Stimulated activated CD4-positive, alpha-beta T cell treated with anti-CD3 and anti-CD28 coated beads, Interleukin-12 subunit alpha, Interleukin-12 subunit beta, amount 100 ng/mL, for 4 hours (primary cell): ENCODE measurements at places on chromosomes 12 and 14.

DNA sequence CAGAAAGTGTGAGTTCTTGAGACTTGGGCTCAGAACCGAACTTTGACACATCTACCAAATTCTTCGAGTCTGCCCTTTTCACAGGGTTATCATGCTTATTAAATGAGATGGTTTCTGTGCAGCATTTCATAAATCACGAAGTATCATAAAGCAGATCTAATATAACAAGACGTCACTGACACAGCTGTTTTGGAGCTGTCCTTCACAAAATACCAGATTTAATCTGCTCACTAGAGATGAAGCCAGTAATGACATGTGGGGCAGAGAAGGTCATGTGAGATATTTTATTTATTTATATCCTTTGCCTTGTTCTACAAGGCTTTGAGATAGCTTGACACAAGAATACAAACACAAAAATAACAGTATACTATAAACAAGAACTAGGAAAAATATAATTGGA, 127.0 kb downstream of the RPAP3 start:
- no peak for DNase-seq

- no peak for DNase-seq
Measured at GRCh38 chr14:61747342-61747741, 14.9 kb upstream of the SNAPC1 start.

DNA sequence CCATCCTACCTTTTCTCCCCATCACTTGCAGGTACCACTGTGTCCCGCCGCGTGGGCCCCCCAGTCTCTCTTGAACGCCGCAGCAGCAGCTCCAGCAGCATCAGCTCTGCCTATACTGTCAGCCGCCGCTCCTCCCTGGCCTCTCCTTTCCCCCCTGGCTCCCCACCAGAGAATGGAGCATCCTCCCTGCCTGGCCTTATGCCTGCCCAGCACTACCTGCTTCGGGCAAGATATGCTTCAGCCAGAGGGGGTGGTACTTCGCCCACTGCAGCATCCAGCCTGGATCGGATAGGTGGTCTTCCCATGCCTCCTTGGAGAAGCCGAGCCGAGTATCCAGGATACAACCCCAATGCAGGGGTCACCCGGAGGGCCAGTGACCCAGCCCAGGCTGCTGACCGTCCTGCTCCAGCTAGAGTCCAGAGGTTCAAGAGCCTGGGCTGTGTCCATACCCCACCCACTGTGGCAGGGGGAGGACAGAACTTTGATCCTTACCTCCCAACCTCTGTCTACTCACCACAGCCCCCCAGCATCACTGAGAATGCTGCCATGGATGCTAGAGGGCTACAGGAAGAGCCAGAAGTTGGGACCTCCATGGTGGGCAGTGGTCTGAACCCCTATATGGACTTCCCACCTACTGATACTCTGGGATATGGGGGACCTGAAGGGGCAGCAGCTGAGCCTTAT, 9.2 kb downstream of the ARHGAP9 start:
- DNase-seq, result no peak

- DNase-seq, result no peak
Measured at GRCh38 chr12:39451977-39452376, 9.1 kb upstream of the KIF21A start.

GRCh38 chr12:95443459-95443858, 30.5 kb upstream of the METAP2 start:
- DNase-seq, result no peak

DNA sequence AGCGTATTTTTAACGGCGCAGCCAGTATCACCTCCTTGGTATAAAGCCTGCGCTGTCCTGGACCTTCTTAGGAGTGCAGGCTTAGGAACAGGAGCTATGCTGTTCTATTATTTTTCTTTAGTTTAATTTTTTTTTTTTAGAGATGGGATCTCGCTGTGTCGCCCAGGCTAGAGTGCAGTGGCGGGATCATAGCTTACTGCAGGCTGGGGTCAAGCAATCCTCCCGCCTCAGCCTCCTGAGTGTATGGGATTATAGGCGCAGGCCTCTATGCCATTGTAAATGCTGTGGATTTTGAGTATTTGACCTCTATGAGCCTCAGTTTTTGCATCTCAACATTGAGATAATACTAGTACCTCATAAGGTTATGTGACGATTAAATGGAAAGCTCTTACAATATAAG, 4.1 kb downstream of the OR10AD1 start:
- no peak for DNase-seq

GRCh38 chr14:90730206-90730766, 85.9 kb downstream of the TTC7B start:
- no peak for DNase-seq

- no peak for DNase-seq
Measured at GRCh38 chr12:94033101-94033500, 115.3 kb upstream of the PLXNC1 start.

- no peak for DNase-seq
Measured at GRCh38 chr14:59398841-59399240, 66.3 kb downstream of the GPR135 start.

- no peak for DNase-seq
Measured at GRCh38 chr14:90424686-90425372, 28.0 kb downstream of the CALM1 start.

GRCh38 chr14:68122651-68123050, 303.1 kb downstream of the RAD51B start:
- DNase-seq, result no peak

- DNase-seq, result no peak
Measured at GRCh38 chr12:26278666-26279065, 83.3 kb downstream of the SSPN start.

DNA sequence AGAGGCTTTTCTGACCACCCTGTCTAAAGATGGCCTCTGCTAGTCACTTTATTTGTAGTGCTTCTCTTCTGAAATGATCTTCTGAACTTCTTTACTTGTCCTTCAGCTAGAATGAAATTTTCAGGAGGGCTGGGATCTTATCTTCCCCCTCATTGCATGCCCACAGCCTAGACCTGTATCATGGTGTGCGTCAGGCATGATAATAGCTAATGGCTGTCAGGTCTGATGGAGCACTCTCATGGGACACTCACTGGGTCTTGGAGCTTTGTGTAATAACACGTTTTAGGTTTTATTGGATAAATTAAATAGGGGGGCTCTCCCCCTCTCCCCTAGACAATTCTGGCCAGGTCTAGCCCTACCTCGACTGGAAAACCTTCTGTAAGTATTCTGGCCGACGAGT, 97.1 kb upstream of the NRXN3 start:
- no peak for DNase-seq

GRCh38 chr12:108253540-108253939, 85.6 kb downstream of the CMKLR1 start:
- no peak for DNase-seq

- DNase-seq, result no peak
Measured at GRCh38 chr12:7369274-7369729, 65.4 kb downstream of the ACSM4 start.

- no peak for DNase-seq
Measured at GRCh38 chr12:108282676-108283075, 56.4 kb downstream of the CMKLR1 start.

- no peak for DNase-seq
Measured at GRCh38 chr12:54588110-54588889, at the start of gene PPP1R1A. TSS of gene PPP1R1A (minus strand) at chr12:54588659. CDS start at chr12:54588488, 171 bp downstream.

- no peak for DNase-seq
Measured at GRCh38 chr14:73231981-73232851, 5.1 kb upstream of the PAPLN start.

DNA sequence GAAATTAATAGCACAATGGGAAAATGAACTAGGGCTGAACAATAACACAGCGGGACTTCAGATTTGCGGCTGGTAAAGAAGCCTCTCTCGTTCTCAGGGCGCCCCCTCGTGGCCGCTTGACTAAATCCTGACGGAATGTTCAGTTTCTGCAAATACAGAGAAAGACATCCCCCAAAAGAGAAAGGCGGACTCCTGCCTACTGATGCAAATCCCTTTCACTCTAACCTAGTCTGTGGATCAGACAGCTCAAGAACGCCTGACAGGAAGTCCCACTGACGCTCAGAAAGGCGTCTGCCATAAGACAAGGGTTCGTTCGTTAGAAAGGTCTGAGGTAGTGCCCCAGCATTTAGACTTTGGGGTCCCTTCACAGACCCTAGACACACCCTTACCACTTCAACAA, 2.5 kb downstream of the NUAK1 start:
- peak; percentile 77 for DNase-seq

- DNase-seq, result no peak
Measured at GRCh38 chr12:94172973-94173372, 24.6 kb downstream of the PLXNC1 start.
